ENCODE measurements at places on chromosomes 5 and 9. TPM values are rescaled to one million over a fixed set of nuclear protein-coding genes. Genes with fewer than 3 reads are reported as not detected.
A peak's percentile ranks its signal among the peaks of the same experiment; 100 is the strongest.

DNA sequence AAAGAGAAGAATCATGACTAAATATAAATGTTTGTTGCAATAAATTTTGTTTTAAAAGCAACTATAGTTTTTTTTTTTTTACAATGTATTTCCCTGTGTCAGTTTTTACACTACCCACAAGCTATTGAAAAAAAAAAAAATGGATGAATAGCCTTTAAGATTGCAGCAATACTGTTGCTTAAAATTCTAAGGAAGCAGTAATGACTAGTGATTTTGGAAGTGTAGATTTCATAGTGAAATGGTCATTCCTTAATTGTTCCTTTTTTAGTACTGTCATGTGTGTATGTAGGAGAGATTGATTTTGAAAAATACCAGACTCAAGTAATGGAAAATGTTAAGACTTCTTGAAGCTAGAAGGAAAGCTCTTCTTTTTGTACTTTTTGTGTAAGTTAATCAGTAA, 53.1 kb downstream of the NDUFS4 start:
- no peak overlapping the region for H3K4me3 ChIP-seq
- peaks cover 8% of the 10 kb centered on the region for H3K4me1 ChIP-seq
- H3K27ac ChIP-seq: no peak overlapping the region
- no peak for DNase-seq
- H3K27me3 ChIP-seq: no peaks in the 10 kb centered on the region

EQTN gene
- not detected for total RNA-seq

ZBTB34 gene
- 15.9 TPM for total RNA-seq

RAD17 gene
- 16.7 TPM for total RNA-seq

DNA sequence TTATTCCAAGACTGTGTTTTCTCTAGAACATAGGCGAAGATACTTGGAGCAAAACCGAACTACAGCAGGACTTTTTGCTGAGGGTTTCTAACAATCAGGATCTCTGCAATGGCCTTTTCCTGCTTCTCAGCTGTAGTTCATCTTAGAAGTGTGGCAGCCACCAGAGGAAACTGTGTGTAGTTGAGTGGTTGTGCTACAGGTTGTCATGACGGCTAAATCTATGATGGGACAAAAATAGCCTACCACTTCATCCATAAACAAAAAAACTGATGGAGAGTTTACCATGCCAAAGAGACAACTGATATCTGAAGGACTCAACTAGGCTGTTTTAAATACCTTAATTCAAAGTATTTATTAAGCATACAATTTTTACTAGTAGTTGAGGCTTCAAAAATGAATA, 28.2 kb upstream of the DMAC1 start:
- no peaks in the 10 kb centered on the region for H3K27me3 ChIP-seq
- H3K36me3 ChIP-seq: no peaks in the 10 kb centered on the region
- H3K27ac ChIP-seq: no peak overlapping the region
- H3K4me1 ChIP-seq: no peaks in the 10 kb centered on the region
- DNase-seq: no peak

DNA sequence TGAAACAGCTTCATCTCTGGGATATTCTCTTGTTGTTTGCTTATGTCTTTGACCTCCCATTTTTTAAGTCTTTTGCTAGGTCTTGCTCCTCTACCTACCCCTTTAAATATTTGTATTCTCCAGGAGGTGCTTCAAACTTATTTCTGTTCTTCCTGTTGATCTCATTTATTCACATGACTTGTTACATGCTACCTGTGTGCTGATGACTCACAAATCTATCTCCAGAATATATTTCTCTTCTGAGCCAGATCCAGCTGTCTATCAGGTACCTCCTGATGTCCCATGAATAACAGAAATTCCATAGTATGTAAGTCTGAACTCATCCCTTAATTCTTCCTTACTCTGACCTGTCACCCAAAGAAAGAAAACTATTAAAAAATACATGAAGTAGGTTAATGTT, 11.0 kb downstream of the NIPBL start:
- H3K4me1 ChIP-seq: peaks cover 30% of the 10 kb centered on the region
- DNase-seq: no peak
- no peaks in the 10 kb centered on the region for H3K27me3 ChIP-seq
- peaks cover 3% of the 10 kb centered on the region for H3K36me3 ChIP-seq
- no peak overlapping the region for H3K27ac ChIP-seq
- H3K4me3 ChIP-seq: no peak overlapping the region

DNA sequence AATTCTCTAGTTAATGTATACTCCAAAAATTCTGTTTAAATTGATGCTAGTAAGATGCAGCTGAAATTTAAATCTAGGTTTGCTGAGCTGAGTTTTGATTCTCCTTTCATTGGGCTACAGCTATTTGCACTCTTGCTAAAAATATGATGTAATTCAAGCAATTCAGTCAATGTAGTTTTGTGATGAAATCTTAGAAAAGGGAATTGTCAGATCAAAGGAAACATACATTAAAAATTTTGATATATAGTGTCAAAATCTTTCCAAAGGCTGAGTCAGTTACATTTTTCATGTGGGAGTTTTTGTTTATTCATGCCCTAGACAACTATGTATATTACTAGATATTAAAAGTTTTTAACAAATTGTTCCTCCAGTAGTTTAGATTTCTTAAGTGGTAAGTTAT, 334.9 kb upstream of the DAB2 start:
- no peak overlapping the region for H3K4me3 ChIP-seq
- H3K27me3 ChIP-seq: no peaks in the 10 kb centered on the region
- no peak for DNase-seq
- H3K36me3 ChIP-seq: no peaks in the 10 kb centered on the region

- no peaks in the 10 kb centered on the region for H3K36me3 ChIP-seq
- no peak for DNase-seq
- H3K27me3 ChIP-seq: peaks cover 8% of the 10 kb centered on the region
- no peak overlapping the region for H3K4me3 ChIP-seq
- H3K4me1 ChIP-seq: no peaks in the 10 kb centered on the region
Measured at GRCh38 chr5:17206021-17206420, 11.4 kb upstream of the BASP1 start.

DNA sequence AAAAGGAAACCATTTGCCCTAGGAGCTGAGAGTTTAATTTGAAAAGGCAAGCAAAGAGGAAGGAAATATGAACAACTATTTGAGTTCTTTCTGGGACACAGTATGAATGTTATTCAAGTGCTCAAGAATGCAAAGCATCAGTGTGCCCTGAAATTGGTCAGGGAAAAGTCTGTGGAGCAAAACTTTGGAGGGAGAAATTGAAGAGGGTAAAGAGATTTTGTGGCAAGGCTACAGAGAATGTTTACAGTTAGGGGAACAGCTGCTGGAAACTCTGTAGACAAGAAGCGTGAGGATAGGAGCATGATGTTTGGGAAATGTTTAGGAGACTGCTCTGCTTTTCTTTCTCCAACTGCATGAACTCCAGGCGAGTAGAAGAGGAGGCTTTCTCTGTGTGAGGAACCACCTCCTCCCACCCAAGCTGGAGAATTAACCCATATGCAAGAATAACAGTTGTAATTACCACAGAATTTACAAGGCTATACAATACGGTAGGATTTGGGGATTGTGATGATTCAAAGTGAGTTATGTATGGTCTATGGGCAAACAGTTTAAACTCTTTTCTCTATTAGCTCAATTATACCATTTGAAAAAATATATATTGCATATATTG, 75.4 kb upstream of the IL7R start:
- H3K27ac ChIP-seq: no peak overlapping the region
- no peak for DNase-seq
- H3K27me3 ChIP-seq: no peaks in the 10 kb centered on the region
- H3K4me3 ChIP-seq: no peak overlapping the region

- peaks cover 52% of the 10 kb centered on the region for H3K4me1 ChIP-seq
- H3K27ac ChIP-seq: no peak within 1 kb of the TSS
- no peak for DNase-seq
- H3K36me3 ChIP-seq: no peaks in the 10 kb centered on the region
- H3K27me3 ChIP-seq: peaks cover 98% of the 10 kb centered on the region
- peak within 1 kb of the TSS; percentile 55 for H3K4me3 ChIP-seq
Measured at GRCh38 chr5:51383131-51384121, at the start of gene ISL1. ISL1 (plus strand) TSS chr5:51383448; CDS start chr5:51383672, 224 bp downstream.

DNA sequence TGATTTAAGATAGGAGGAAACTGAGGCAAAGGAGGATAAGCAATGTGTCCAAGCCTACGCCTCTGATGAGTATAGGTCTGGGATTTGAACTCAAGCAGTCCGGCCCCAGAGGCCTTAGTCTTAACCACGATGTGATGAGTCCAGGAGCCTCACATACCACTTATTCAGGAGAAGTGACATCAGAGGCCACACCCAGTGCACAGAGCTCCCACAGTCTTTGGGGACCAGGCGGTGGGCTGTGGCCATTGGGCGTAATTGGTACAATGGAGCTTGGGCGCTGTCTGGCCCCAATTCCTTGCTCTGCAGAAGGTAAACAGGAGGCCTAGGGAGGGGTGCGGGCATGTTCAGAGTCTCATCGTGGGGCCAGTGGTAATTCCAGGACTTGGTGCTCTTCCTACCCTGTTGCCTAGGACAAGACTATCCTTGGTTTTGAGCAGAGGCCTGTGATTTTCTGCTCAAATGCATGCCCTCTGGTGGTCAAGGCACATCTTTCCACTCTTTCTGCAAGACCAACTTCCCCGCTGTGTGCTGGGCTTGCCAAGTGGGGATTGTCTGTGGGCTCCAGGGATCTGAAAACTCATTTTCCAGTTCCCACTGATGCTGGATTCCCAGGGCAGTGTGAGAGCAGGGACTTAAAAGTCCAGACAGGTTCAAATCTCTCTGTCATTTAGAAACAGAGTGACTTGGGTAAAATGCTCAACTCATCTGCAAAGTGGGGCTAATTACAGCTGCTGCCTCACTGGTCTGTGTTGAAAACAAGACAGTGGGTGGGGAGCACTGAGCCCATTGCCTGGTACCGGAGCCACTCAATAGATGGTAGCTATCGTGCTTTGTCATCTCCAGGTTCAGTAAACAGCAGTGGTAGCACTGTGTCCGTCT, 15.8 kb downstream of the NDST1 start:
- no peak for DNase-seq
- H3K4me1 ChIP-seq: peaks cover 24% of the 10 kb centered on the region
- peaks cover 26% of the 10 kb centered on the region for H3K36me3 ChIP-seq
- peak overlapping the region; percentile 26 for H3K27ac ChIP-seq
- no peaks in the 10 kb centered on the region for H3K27me3 ChIP-seq

DNA sequence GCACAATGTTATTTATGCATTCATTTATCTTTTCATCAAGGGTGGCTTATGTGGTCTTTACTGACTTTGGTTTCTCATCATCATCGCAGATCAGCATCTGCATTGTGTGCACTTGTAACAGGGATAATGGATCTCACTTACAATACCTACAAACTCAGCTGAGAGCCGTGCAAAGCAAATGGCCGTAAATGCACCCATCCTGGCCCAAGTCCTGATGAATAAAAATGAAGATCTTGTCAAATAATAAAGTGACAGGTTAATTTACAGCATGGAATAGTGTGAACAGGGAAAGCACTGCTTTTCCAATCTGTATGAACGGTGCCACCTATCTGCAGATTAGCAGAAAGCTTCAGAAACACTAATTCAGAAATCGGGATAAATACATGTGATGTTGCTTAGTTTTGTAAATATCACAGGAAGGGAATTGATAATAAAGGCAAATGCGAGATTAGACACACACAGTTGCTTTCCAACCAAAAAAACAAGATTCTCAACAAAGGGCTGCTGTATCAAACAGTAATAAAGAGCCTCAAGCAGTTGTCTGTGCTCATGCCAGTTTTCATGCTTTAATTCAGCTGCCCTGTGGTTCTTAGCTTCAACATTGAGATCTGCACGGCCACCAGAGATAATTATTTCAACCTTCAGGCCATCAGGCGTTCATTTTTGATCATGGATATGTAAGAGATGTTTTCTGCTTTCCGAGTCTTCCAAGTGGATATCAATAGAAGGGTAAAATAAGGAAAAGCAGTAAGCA, 153.4 kb upstream of the POU5F2 start:
- DNase-seq: no peak
- H3K36me3 ChIP-seq: no peaks in the 10 kb centered on the region
- H3K4me3 ChIP-seq: no peak overlapping the region
- no peak overlapping the region for H3K27ac ChIP-seq
- H3K4me1 ChIP-seq: no peaks in the 10 kb centered on the region

IL9 gene
- total RNA-seq: not detected

DNA sequence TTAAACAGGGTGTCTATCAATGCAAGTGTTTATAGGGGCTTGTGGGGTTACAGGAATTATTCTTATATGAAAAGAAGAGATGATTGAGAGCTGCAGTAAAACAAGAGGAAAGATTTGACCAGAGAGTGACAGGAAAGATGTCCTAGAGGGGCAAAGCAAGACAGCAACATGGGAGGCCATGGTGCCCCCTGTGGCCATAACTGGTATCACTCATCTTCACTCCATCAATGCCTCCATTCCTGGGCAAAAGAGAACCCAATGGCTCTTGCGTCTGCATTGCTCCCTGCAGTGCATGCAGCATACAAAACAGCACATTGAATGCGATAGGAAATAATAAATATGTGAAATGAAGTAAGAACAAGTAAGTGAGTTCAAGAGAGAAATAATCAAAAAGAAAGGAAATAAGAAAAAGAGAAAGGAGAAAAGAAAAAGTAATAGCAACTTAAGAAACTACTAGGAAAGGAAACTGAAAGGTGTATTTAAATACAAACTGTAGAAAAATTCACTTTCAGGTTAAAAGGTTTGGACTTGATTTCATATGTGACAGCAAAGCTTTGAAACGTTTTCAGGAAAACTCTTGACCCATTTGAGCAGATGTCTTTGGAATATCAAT, 206.6 kb downstream of the SEMA5A start:
- no peaks in the 10 kb centered on the region for H3K36me3 ChIP-seq
- DNase-seq: no peak
- H3K27me3 ChIP-seq: no peaks in the 10 kb centered on the region
- H3K4me3 ChIP-seq: no peak overlapping the region

C5 gene
- total RNA-seq: 3.4 TPM

ADAMTSL2 gene
- total RNA-seq: 0.31 TPM

DNA sequence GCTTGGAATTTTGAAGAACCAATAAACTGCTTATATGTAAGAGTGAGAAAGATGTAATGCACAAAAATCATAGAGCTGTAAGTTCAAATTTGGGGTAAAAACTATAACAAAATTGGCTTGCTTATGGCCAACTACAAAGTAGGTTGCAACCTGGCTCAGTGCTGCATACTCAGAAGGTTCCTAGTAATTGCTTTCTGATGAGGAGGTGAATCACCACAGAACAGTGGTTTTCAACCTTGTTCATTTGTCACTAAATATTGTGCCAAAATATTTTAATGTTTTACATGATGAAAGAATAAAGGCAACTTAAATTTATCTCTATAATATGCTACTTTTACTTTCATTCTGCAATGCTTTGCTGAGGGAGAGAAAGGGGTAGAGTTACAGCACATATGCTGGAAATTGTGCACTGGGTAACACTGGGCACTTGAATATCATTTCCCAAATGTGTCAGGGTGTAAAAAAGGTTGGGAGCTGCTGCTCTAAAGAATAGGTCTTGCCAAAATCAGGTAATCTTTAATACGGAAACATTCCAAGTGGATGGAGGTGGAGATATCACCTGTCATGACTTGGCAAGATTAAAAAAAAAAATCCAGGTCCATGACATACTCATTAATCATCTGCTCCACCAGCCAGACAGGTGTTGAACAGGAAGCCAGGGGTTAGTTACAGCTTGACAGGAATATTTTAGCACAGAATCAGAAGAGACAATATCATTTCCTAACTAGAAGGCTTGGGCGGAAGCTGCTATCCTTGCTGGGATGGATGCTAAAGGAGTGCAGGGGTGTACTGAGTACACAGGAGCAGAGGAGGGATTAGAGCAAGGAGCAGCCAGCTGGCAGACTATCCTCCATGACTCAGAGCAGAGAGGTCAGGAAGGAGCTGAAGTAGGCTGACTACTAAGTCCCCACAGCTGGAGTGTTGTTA, 34.6 kb upstream of the CCL21 start:
- no peaks in the 10 kb centered on the region for H3K27me3 ChIP-seq
- no peak overlapping the region for H3K27ac ChIP-seq
- H3K4me3 ChIP-seq: no peak overlapping the region
- DNase-seq: no peak
- H3K4me1 ChIP-seq: peaks cover 9% of the 10 kb centered on the region

Data from suprapubic skin (tissue), 4 donors.